T-cell (primary cell): ENCODE measurements at places on chromosomes 3 and 15.

- no peak for DNase-seq
Observed at GRCh38 chr3:53592862-53593261, 98.5 kb downstream of the CACNA1D start.

DNA sequence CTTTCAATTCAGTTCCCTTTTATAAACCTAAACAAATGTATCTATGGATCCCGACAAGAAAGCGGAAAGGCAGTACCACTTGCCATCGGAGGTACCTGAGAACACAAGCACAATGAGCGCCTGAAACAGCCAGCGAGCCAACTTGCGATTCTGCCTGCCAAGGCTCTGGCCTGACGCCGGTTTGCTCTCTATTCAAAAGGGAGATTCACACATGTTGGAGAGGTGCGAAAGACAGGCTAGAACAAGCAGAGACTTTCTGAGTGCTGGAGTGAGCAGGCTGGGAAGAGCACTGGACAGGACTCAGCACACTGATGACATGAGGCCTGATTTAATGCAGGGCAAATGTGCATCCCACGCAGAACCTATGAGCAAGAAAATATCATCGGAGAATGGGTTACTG lies 17.7 kb upstream of the PRR23E start:
- DNase-seq, result no peak

DNA sequence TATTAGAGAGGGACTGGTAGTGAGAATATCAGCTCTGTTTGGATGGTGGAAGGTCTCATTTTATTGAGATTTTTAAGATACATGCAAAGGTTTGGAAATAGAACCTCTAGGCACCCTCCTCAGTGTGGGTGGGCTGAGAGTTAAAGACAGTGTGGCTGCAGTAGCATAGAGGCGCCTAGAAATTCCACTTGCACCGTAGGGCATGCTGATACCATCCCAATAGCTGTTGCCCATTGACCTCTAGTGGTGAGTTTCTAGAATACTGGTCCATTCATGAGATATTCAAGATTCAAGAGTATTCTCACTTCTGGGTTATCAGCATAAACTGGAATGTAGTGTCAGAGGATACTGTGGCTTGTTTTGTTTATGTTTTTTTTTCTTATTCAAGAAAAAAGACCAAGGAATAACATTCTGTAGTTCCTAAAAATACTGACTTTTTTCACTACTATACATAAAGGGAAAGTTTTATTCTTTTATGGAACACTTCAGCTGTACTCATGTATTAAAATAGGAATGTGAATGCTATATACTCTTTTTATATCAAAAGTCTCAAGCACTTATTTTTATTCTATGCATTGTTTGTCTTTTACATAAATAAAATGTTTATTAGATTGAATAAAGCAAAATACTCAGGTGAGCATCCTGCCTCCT lies 87.2 kb downstream of the TGFBR2 start:
- peak; percentile 28 for DNase-seq

- DNase-seq, result no peak
Observed at GRCh38 chr3:66762916-66763693, 235.0 kb upstream of the KBTBD8 start.

GRCh38 chr3:50155891-50156290 lies 767 bp downstream of the SEMA3F start:
- no peak for DNase-seq

DNA sequence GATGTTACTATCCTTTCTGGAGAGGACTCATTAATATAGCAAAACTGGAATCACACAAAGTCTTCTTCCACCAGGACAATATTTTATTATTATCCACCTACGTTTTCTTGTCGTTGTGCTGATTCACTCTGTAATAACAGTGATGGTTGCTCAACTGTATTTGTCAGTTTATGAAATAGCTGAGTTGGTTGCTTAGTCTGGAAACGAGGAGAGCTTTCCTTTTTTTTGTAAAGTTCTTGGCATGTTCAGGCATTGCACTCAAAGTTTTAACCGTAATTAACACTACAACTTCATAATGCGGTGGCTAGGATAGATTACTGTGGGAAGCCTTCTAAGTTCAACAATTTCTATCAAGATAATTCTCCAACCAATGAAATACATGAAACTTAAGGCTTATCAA lies 131.2 kb downstream of the RAP2B start:
- no peak for DNase-seq

DNA sequence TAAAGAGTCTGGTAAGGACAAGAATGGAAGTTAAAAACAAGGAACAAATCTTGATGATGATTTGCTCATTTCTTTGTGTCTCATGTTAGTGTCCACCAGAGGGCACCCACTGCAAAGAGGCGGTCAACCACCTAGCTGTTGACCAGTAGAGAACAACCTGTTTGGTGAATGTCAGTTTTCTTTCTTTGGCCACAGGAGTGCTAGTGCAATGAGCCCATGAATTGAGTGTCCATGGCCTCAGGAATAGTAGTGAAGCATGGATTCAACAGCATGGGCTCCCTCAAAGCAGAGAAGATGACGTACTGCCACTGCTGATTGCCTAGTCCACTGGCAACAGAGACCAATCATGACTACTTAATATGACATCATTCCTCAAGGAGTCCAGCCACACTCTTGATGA lies 10.7 kb upstream of the CNTN6 start:
- no peak for DNase-seq

- no peak for DNase-seq
Observed at GRCh38 chr3:133474251-133474801, 74.5 kb downstream of the BFSP2 start.

DNA sequence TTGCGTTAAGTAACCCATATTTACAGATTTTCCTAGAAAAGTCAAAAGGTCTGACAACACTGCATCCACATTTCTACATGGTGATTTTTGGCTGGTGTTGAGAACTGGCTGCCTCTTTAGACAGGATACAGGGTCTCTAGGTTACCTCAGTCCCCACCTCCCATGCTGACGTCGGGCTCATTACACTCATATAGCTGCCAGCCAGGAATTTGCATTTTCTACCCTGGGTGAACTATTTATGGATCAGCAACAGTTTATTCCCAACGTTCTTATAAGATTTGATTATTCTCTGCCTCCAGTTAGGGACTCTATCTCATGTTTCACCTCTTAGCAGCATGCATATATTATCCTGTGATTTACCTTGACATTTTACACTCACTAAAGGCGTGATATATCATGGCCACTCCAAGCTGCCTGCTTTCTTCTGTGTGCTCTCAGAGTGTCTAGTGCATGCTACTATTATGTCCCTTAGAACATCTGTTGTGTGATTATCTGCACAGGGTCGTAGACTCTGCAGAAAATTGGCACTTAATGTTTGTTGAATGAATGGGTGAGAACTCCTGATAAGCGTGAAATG lies 49.0 kb downstream of the CLDN11 start:
- DNase-seq, result no peak

DNA sequence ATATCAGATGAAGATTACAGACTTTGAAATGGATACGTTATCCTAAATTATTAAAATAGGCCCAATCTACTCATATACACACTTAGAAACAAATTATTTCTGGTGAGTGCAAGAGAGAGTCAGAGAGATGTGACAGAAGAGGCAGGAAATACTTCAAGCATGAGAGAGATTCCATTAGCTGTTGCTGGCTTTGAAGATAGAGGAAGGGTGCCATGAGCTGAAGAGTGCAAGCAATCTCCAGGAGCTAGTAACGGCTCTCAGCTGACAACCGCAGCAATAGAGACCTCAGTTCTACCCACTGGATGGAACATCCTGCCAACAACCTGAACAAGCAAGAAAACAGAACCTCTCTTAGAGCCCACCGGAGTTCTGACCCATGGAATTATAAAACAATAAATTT lies 270.7 kb upstream of the SLITRK3 start:
- no peak for DNase-seq

DNA sequence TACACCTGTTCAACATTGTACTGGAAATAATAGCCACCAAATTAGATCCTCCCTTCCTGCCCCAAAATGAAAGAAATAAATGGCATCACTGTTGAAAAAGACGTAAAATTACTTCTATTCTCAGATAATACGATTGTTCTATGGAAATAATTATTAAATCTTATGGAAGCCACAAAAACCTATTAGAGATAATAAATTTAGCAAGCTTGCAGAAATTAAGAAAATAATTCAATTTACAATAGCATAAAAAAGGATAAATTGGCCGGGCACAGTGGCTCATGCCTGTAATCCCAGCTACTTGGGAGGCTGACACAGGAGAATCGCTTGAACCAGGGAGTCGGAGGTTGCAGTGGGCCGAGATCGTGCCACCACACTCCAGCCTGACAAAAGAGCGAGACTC lies 57.8 kb downstream of the PPCDC start:
- no peak for DNase-seq

GRCh38 chr3:161038725-161039124 lies 66.4 kb downstream of the B3GALNT1 start:
- DNase-seq, result no peak

- DNase-seq, result no peak
Observed at GRCh38 chr3:155329513-155330048, 36.1 kb upstream of the STRIT1 start.

DNA sequence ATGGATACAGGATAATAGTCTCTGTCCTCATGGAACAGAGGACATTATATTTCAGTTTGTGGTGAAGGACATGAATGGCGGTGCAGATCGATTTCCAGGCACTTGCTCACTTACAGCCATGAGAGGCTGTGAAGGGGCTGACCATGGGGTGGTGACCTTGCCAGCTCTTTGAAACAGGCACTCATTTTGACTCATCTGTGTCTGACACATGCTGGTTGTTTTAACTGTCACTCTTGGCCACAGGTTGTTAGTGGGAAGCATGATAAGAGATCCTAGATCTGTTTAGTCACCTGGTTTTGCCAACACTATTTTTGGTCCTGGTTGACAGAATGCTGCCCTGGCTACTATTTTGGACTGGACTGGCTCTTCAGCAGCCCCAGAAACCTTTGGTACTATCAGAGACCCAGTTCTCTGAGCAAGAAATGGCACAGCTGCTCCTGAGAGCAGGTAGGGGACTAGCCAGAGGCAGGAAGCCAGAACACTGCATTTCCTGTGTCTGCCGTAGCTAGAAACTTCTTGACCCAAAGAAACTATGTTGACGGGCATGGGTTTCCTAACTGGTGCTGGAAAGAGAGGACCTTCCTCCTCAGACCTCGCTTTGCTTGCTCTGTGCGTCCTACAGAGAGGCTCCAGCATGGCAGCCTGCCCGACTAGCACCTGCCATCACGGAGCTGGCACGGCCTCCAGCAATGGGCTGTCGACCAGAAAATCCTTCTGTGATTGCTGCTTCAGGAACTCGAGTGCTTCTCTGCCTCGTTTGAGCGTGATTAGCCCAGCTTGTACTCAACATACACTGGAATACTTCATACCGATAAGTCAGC lies 6.3 kb downstream of the PXYLP1 start:
- no peak for DNase-seq

- peak; percentile 17 for DNase-seq
Observed at GRCh38 chr3:136186344-136186743, 9.8 kb downstream of the MSL2 start.

DNA sequence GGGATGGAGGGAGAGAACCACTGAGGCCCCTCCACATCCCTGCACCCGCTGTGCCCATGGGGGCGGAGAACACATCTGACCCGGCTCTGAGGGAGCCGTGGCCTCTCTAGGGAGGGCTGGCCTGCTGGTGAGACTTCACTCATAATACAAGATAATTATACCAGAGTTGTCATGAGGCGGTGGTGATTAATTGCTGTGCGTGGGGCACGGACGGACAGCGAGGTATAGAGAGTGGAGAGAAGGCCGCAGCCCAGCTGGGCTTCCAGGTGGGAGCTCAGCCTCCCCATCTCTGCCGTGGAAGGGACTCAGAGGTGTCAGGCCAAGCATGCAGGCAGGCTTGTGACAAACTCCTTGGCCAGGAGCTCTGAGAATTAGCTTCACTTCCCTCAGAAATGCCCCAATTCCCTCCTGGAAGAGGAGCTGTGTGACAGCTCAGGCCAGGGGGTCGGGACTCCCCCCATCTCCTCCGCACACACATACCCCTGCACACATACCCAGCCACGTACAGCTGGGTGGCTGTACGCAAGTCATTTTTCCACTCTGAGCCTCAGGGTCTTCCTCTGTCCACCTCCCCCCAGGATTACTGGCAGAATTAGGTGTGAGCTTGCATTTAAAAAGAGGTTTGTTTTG lies 6.0 kb upstream of the GATA2 start:
- DNase-seq, result no peak

- no peak for DNase-seq
Observed at GRCh38 chr15:35495080-35495479, 50.9 kb downstream of the DPH6 start.

- no peak for DNase-seq
Observed at GRCh38 chr3:16349986-16350596, 85.1 kb downstream of the OXNAD1 start.

DNA sequence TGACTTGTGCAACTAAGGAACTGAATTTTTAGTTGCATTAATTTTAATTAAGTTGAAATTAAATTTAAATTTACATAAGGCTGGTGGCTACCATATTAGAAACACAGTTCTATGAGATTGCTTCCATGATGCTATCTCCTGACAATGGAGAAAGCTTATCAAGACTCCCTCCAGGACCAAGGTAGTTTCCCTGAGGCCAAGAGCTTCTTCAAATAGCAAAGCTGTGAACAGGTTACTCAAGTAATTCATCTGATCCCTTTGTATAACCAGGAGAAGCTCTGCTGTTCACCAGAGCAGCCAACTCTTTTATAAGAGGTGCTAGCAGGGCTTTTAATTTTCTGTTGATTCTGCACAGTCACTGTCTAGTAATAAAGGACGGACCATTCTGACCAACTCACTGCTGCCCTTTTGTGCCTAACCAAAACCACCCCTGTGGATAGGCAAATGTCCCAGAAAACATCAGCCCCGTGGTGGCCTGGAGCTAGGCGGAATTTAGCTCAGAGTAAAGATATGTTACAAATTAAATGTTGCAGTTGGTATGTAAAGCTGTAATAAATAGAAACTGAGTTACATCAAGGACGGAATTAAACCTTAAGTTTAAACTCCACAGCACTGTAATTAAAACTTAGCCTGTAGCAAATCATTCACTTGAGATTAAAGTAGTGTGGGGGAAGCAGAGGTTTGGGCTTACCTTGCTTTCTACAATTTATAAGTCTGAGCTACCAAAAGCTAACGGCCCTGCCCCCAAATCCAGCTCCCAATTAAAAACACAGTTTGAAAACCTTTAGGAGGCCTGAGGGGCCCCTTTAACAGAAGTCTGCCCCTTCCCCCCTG lies 55.6 kb upstream of the LRTM1 start:
- DNase-seq, result no peak

DNA sequence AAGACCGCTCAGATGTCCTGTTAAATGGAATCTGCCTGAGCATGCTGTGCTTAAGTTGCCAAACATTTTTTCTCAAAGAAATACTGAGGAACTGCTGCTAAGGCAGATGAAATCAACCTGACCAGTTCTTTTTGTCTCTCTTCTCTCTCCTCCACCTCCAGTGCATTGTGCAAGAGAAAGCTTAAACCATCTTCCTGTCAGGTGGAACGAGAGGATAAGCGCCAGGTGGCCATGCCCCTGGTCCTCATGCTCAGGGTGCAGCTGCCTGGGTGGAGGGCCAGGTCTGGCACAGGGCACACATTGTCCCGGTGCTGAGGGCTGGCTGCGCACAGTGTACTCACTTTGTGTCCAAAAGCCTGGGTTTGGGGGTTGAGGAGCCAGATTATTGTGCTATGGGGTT lies 176.2 kb upstream of the TP63 start:
- no peak for DNase-seq
